ENCODE measurements at places on chromosomes 6 and 20.

GRCh38 chr6:132300323-132300949 is 100.8 kb downstream of the MOXD1 start:
- DNase-seq, result no peak

GRCh38 chr6:149995971-149996370 is 29.4 kb downstream of the RAET1L start:
- DNase-seq, result no peak

DNA sequence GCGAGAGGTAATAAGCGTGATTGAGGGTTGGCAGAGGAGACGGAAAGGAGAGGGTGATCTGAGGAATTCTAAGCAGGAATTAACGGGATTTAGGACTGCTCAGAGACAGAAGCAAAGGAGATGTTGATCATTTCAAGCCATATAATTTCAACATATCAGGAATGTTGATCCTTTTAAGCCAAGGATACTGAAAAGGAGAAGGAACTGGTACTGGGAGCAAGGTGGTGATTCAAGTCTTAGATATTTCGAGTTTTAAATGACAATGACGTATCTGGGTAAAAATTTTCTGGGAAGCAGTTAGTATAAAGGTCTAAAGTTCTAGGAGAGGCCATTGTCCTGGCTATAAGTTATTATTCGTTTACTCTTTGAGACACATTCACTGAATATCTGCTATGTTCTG is 91.3 kb upstream of the OGFRL1 start:
- no peak for DNase-seq

DNA sequence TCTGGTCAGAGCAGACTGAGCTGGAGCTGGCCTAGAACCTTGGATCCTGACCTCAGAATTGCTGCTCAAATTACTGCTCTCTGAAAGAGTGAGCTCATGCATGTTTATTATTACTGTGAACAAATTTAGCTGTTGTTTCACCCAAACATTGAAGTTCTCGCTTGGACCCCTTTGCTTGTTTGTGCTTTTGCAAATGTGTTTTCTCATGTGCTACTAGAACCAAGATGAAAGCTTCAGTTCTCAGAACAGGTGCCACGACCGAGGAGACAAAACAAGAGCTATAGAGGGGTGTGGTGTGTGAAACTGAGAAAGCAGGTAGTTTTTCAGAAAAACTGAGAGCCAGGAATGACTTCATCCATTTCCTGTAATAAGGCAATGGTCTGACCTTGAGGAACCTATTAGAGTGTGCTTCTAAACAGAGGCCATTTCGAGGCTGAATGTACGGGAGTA is 50.0 kb upstream of the ESR1 start:
- no peak for DNase-seq

DNA sequence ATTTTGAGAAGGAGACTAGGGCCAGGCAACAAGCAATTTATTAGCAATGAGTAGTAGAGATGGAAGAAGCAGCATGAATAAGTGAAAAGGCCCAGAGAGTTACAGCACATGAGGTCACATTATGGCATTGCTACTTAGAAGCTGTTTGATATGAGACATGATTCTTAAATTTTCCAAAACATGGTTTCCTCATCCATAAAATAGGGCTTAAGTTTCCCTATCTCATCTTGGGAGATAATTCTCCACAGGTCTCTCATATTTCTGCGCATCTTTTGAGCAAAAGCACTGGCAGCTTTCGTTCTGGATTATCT is 656.1 kb downstream of the EPHA7 start:
- DNase-seq, result no peak
